ENCODE measurements at places on chromosomes 12 and 14.

- no peak for DNase-seq
Observed at GRCh38 chr14:106459971-106460730, 933.8 kb downstream of the TMEM121 start.

DNA sequence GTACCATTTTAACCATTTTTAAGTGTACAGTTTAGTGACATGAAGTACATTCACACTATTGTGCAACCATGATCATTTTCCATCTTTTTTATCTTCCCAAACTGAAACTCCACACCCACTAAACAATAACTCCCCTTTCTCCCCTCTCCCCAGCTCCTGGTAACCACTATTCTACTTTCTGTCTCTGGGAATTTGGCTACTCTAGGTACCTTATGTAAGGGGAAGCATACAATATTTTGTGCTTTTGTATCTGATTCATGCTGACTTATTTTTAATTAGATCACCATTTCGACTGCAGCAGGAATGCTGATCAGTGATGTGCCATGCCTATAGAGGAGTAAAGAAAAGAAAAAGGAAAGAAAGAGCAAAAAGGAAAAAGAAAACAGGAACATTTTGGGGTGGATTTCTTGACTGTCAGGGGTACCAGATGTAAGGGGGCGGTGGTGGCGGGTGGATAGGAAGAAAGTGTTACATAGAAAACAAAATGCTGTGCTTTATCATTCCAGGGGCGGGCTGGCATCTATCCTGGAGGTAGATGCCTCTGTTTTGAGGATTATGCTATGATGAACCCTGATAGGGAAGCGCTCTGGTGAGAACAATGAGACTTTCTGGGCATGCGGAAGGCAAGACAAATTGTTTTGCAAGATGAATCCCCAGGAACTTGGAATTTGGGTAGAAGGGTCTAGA, 45.2 kb upstream of the CTDSP2 start:
- no peak for DNase-seq

DNA sequence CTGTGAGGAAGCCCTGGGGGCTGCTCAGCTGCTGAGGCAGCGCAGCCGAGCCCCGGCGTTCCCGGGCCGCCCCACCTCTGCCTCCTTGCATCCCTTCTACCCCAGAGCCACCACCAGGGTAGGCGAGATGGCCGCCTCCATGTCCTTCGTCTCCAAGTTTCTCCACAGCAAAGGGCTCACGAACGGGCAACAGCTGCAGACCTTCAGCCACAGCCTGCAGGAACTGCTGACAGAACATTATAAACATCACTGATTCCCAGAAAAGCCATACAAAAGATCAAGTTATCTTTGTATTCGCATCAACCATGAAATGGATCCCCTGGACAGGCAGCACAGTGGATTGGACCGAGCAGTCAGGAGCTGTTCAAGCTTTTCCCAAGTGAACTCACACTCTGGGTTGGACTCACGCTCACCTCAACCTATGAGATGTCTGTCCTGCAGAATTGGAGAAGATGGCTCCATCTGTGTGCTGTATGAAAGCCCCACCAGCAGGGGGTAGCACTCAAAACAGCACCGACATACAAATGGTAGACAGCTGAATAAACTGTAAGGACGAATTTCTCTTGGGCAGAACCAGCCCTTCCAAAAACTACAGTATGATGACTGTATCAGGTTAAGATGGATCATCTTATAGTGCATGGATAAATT, 19.4 kb upstream of the A2M start:
- DNase-seq, result no peak

DNA sequence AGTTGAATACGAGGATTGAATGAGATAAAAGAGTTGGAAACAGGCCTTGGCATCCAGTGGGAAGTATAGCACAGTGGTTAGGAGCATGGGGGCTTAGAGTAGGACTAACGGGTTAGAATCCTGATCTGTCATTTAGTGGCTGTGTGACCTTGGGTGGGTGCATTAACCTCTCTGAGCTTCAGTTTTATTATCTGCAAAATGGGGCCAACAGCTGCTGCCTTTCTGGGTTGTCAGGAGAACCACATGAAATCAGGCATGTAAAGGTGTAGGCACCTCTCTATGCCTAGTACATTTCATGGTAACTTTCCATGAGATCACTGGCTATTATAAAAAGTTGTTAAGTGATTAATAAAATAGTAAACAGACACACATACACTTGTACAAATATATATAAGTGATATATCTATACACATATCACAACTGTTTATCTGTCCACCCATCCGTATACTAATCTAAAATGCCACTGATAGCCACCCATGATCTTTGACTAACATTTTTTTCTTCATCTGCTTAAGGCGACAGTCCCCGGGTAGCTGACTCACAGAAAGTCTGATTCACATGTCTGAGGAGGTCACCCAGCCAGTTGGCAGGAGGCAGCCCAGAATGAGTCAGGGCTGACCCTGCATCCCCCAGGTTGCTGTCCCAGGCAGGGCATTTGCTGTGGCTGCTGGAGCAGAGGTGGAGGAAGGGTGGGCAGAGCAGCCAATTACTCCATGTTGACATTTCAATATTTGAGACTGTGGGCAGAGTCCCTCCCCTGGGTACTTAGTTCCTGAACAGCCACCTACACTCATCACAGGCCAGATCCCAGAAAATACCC, 125.6 kb upstream of the NOS1 start:
- no peak for DNase-seq

DNA sequence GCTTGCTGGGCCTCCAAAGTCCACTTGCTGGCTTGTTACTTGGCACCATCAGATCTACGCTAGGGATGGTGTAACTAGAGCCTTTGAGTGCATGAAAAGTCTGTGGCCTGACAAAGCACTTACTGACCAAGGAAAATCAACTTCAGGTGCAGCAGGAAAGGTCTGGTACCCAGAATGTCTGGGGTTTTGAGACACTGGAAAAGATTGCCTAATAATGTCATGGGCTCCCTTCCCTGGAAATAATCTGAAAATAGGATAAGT, 106.7 kb downstream of the ZFP36L1 start:
- DNase-seq, result no peak

- no peak for DNase-seq
Observed at GRCh38 chr12:28054583-28054982, 82.0 kb upstream of the PTHLH start.

GRCh38 chr14:93956514-93957332, 19.6 kb downstream of the ASB2 start:
- DNase-seq, result no peak

DNA sequence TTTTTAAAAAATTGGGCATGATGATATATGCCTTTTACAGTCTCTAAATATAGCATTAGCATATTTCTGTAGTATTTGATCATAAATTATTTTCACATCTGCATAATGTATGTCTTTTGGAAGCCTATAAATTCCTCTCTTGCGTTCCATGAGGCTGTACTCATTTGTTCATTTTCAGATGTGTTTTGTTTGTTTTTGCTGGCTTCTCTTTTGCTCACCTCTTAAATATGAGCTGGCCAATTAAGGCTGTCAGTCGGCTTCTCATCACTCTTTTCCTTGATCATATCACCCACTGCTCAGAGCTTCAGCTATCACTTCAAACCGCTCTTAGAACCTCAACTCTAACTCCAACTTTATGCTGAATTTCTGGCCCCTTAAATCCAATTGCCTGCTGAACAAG, 6.6 kb downstream of the TMEM263 start:
- DNase-seq, result no peak

DNA sequence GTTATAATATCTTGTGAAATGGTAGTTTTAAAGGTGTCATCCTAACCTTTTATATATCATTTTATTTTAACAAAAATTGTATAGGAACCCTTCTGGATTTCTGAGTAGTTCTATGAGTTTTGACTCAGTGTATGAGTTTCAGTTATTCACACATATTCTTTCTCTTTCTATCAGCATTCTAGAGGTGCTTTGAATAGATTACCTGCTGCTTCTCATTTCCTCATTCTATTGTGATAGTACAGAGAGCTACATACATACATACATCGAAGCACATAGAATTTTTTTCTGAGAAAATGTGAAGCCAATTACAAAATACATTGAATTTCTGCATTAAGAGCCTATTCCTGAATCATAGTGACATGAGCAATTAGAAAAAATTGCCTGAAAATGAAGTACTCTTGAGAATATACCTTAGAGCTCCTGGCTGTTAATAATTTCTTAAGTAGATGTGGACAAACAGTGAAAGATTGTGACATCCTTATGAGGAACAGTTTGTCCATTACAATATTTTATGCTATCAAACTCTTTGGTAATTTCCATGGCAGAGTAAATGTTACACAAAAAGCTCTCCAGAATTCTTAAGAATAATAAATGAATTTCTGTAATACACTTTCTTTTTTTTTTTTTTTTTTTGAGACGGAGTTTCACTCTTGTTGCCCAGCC, 556.6 kb downstream of the TRHDE start:
- DNase-seq, result no peak

DNA sequence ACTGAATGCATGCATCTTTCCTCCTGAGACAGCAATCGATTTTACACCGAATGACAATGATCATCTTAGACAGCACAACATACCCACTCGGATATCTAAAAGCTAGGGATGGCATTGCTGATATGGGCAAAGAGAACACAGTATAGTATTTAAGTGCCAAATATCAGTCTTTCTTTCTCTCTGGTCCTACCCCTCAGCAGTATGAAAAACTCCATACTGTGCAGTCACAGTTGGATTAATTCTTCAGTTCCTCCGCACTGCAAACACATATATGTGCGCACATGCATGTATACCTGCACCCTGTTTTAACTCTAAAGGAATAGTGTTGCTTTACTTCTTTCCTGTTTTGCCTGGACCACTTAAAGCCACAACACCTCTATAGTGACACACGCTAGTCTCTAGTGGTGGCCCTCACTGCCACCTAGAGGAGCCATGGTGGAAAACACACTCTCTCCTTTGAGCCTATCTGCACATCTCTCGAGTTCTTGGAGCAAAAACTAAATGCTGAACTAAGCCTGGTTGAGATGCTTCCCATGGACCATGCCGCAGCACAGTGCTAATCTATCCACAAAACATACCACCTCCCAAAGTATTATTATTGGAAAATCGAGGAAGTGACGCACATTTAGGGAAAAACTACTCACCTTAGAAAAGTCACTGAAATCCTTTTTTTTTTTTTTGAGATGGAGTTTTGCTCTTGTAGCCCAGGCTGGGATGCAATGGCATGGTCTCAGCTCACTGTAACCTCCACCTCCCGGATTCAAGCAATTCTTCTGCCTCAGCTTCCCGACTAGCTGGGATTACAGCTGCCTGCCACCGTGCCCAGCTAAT, 11.9 kb downstream of the TMEM52B start:
- DNase-seq, result no peak

GRCh38 chr12:96493106-96493505, 3.7 kb downstream of the CFAP54 start:
- no peak for DNase-seq

- no peak for DNase-seq
Observed at GRCh38 chr12:82097438-82097837, 260.7 kb downstream of the CCDC59 start.

GRCh38 chr12:97464385-97465321, 2.0 kb downstream of the RMST start:
- no peak for DNase-seq

GRCh38 chr12:1503281-1503711, 91.1 kb downstream of the FBXL14 start:
- DNase-seq, result no peak

DNA sequence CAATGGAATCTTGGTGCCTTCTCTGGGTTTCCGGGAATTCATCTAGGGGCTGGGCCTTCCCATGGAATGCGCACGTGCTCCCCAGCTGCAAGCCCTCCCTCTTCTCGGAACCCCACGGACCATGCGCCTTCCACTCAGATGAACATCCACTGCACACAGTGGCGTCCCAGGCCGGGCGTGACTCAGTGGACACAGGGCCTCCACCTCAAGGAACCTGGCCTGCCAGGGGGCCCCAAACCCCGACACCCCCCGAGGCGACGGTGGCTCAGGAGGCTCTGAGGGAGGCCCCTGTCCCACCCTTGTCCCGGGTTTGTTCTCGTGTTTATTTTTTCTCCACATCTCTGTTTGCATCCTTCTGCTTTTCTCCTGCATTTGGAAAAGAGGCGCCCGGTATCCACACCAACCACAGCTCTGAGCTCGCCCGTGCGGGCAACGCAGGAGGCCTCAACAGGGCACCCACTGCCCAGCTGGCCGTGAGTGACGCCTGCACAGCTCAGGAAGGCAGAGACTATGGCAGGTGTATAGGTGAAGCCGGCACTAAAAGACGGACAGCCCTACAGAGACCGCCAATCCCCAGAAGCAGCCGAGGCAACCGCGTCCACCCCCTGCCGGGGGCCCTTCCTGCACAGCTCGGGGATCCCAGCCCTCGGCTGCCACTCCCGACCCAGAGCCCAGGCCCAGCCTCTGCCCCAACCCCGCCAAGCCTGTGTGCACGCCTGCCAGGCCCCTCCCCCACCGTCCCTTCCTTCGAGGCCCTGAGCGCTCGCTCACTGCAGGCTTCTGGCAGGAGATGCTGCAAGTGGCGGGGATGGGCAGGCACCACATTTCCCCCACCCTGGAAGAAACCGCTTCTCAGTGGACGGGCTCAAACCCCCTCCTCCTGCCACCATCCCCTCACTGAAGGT, 23.8 kb upstream of the GALNT9 start:
- DNase-seq, result peak; percentile 84

DNA sequence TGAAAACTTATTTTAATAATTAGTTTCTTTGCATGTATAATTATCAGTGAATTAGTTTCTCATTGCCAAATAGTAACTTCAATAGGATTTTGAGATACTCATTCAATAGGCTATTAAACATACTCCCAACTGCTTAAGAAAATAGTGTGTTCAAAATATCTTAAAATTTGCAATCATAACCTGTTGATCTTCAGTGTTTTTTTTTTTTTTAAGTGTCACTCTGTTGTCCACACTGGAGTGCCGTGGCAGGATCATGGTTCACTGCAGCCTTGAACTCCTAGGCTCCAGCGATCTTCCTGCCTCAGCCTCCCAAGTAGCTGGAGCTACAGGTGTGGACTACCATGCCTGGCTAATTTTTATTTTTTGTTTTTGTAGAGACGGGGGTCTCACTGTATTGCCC, 1.5 kb upstream of the YARS2 start:
- DNase-seq, result no peak

- DNase-seq, result no peak
Observed at GRCh38 chr12:22631863-22632463, 7.0 kb downstream of the ETNK1 start.

DNA sequence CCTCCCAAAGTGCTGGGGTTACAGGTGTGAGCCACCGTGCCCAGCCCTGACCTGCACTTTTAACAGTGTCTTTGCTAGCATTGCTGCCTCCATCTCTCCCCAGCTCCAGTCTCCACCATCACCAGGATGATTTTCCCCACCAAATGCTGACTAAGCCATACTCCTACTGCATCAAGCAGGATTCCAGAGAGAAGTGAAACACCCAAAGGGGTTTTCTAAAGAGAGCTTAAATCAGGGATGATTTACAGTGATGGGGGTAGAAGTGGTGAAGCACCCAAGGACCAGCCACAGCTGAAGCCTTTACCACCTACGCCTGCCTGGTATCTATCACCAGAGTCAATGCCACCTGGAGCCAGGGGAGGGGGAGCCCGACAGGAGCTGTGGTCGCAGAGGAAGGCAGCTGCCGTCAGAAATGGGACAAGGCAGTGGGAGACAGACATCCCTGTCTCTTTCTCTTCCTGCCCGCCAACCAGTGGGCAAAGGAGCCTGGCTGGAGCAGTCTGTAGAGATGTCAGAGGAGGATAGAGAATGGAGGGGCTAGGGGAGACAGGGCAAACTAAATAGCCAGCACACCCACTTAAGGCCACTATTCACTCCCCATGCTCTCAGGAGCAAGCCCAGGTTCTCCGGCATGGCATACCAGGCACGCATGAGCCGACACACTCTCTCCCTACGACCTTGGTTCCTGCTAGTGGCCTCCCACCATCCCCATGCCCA, 22.4 kb upstream of the CD9 start:
- DNase-seq, result no peak

GRCh38 chr14:52350445-52350844, 36.3 kb downstream of the PTGER2 start:
- no peak for DNase-seq

GRCh38 chr14:52661314-52661713, 34.0 kb downstream of the ERO1A start:
- DNase-seq, result no peak

Data from chondrocyte (in vitro differentiated cells).